ENCODE measurements at places on chromosomes 1 and 21.

DNA sequence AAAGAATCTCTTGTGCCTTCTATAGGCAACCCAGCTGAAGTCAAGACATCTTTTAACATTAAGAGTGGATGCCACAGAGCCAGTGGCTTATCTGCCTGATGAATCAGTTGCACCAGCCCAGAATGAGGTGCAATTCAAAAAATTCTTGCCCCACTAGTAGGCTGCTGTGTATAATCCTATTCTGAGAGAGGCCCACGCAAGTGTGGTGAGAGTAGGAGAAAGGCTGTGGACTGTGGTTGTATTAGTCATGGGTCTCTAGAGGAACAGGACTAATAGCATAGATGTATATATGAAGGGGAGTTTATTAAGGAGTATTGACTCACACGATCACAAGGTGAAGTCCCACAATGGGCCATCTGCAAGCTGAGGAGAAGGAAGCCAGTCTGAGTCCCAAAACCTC lies 216.4 kb downstream of the LTN1 start:
- DNase-seq: no peak

- no peak for DNase-seq
Observed at GRCh38 chr1:247409869-247410544, 6.0 kb upstream of the NLRP3 start.

- no peak for DNase-seq
Observed at GRCh38 chr1:8782955-8783354, 34.5 kb downstream of the RERE start.

GRCh38 chr1:97093741-97094140 lies 372.2 kb downstream of the PTBP2 start:
- DNase-seq: no peak

DNA sequence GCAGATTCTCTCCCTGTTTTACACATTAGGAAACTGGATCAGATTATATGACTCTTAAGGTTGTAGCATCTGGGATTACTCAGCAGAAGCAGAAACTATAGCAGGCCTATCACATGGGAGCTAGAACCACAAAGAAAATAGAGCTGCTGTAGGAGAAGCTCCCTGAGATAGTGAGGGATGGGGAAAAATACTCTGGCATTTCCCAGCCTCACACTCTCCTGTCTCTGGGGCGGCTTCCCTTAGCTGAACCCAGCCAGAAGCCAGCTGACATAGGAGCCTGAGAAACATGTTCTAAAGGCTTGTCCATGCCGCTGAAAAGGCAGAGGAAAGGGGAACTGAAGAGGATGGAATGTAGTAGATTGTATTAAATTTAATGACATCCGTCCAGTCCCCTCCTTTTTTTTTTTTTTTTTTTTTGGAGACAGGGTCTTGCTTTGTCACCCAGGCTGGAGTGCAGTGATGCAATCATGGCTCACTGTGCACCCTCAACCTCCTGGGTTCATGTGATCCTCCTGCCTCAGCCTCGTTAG lies 76.8 kb upstream of the DNAJC6 start:
- no peak for DNase-seq

Measured in esophagus squamous epithelium (tissue), 5 donors.